Tongue (tissue), 3 donors: ENCODE measurements at places on chromosomes 4 and X. TPM values are rescaled to one million over a fixed set of nuclear protein-coding genes. Genes with fewer than 3 reads are reported as not detected.

DNA sequence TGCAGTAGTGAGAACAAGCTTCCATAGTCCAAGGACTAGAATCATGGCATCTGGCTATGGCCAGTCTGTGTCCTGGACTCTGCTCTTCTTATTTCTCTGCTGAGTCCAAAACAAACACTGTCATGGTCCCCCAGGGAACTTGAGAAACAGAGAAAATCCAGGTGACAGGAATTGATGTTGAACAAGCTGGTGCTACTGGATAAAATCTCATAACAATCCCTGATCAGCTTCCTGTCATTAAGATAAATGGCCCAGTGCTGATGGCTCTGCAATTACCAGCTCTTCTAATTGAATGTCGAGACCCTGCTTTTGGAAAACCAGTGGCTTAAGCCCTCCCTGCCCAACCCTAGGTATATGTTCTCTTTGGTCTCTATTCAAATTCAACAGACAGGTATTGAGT, 58.8 kb upstream of the ARHGAP36 start:
- DNase-seq: no peak

DNA sequence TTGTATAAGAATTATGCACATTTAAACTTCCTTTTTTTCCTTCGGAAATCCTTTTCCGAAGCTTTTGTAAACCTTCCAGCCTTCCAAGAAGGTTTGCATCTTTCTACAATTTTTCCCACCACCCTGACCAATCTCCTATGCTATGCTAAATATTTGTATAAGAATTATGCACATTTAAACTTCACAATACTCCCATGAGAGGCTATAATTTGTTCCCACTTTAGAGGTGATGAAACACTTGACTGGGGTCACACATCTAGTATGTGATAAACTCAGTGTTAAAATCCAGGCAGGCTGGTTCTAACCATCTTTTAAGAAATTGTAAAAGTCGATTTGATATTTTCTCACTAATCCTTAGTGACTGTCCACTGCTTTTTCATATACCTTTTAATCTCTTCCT, 22.1 kb downstream of the NUDT6 start:
- no peak for DNase-seq

The SFRP2 gene
- 111 TPM for total RNA-seq

- no peak for DNase-seq
Measured at GRCh38 chrX:37476571-37477170, 94.8 kb upstream of the LANCL3 start.

GRCh38 chrX:107596651-107597050, 31.7 kb upstream of the PRPS1 start:
- no peak for DNase-seq

The DMP1 gene
- not detected for total RNA-seq

DNA sequence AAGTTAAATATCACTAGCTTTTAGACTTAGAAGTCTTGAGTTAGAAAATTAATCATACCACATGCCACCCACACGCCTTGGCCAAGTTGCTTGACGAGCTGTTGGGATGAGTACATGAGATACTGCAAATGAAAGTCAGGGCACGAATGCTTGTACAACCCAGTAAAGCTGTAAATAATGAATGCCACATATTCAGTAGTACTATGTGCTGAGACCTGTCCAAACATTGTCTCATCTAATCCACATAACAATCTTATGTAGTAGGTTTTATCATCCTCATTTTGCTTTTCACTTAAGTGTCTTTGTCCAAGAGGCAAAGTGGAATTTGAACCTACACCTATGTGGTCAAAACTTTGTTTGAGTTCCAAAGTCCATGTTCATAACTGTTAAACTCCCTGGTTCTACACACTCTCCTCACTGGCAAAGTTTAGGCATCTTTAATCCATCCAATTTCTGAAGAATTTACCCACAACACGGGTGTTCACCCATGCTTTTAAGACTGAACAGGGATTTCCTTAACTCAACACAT, 74.1 kb downstream of the LDB2 start:
- no peak for DNase-seq

DNA sequence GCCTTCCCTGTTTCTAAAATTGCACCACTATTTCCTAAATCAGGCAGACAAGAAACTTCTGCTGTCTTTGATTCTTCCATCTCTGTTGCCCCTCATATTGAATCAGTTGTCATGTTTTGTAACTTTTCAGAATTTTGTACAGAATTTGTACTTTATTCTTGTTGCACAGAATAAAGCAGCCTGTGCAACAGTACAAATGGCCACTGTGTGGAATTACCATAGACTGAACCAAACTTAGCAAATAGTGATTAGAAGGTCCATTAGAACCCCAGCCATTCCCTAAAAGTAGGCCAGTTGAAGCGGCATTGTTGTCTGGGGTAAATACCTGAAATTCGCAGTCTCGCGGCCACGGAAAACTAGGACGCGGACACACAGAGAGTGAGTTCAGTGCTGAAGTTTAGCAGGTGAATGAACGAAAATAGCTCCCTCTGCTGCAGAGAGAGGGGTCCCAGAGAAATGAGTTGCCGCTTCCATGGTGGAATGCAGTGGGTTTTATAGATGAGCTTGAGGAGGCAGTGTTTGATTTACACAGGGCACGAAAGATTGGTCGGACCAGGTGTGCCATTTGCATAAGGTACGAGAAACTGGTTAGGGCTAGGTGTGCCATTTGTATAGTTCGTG, 71.8 kb downstream of the C4orf33 start:
- DNase-seq: peak; percentile 5

The CRMP1 gene
- 7.3 TPM for total RNA-seq

The RPL36A gene
- total RNA-seq: 198 TPM

The GPC4 gene
- 66.7 TPM for total RNA-seq

GRCh38 chr4:20432088-20432487, 180.4 kb downstream of the SLIT2 start:
- no peak for DNase-seq

- peak; percentile 86 for DNase-seq
Measured at GRCh38 chr4:183261953-183262775, 57.9 kb downstream of the CLDN22 start.

DNA sequence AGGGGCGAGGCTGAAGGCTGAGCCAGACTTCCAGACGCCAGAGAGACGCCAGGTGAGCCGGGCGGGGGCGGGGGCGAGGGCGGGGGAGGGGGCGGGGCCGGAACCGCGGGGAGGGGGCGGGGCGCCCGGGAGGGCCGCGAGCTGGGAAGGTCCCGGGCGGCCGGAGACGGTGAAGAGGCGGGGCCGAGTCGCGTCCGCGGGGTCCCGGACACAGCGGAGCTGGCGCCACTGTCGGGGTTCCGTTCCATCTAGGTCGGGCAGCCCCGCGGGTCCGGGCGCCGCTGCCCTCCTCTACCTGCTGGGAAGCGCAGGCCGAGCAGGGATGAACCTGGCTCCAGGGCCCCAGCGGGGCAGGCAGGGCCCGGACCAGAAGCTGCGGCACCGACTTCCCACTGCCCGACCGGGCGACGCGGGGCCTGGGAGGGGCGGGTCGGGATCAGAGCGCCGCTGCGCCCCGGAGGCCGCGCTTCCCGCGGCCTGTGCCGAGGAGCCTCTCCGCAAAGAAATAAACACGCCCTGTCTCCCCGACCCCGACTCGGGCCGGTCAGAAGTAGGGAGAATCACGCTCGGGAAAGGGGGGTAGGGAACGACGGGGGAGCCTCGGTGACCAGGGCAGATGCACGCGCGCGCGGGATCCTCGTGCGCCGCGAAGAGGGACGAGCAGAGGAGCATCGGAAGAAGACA, 10.6 kb downstream of the HMX1 start:
- no peak for DNase-seq

The CFAP299 gene
- not detected for total RNA-seq

DNA sequence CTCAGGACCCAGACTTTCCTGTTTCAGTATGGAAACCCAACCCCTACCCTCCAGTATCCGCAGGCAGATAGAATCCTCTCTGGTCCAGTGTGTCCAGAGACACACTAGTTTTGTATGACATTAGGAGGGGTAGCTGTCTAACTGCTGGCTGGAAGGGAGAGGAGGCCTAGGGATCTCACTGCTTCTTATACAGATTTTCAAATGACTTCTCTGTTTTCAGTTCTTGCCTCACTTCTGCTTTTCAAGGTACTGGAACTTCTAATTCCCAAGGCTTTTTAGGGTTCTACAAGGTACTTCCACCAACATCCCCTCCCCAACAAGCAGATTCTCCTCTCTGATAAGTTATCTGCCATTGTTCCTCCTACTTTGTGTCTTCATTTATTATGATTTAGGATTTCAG, 6.1 kb downstream of the SGCB start:
- no peak for DNase-seq
